ENCODE measurements at places on chromosomes 4 and X.

DNA sequence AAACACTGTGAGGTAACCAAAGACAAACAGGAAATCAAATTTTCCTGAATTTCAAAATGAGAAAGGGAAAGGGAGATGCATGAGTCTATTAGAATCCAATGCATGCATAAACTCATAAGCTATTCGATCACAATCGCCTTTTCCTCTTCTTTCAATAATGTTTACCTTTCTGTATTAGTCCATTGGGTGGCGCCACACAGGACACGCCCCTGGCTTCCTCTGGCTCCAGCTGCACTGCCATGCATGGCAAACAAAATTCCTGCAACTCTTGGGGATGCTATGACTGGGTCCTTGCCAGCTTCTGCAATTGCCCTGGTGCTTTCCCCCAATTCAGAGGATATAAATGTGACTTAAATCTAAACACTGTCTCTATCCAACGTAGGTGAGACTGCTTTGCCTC is 424.5 kb upstream of the PCDH7 start:
- no peak for DNase-seq

- no peak for DNase-seq
These were observed 212.2 kb upstream of the GPRIN3 start for GRCh38 chr4:89519771-89520320.

GRCh38 chrX:137547291-137547690 is 18.6 kb upstream of the ZIC3 start:
- DNase-seq: no peak

- DNase-seq: no peak
These were observed 1024.1 kb downstream of the RPA4 start for GRCh38 chrX:97907791-97908190.

GRCh38 chr4:158053086-158053485 is 119.7 kb downstream of the GASK1B start:
- DNase-seq: no peak

GRCh38 chr4:76272073-76272472 is 20.6 kb downstream of the FAM47E start:
- DNase-seq: no peak

DNA sequence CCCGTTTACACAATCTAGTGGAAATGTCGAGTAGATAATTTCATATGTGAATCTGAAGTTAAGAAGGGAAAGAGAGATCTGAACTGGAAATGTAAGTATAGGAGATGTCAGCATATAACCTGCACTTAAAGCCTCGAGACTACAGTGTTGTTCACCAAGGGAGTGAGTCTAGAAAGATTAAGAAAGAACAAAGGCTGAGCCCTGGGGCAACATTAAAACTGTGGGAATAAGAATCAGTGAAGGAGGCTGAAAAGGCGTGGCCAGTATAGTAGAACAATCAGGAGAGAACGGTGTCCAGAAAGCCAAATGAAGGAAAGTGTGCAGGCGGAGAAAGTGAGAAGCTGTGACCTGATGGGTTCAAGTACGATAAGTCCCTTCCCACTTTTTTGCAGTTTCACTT is 118.8 kb upstream of the TENM3 start:
- DNase-seq: no peak

DNA sequence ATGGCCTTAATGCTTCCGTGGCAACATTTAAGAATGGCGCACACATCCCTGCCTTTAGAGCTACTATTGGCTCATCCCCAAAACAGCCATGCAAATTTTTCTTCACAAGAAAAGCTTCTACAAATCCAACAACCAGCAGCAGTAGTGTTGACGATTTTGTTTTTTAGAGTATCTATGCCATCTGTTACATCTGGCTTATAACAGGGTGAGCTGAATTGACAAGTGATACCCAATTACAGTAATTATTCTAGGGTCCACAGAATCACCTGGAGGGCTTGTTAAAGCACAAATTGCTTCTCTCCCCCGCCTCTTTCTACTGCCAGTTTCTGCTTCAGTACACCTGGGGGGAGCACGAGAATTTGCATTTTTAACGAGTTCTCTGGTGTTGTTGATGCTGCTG is 34.1 kb downstream of the DCHS2 start:
- no peak for DNase-seq

GRCh38 chr4:7301126-7301785 is 108.9 kb downstream of the SORCS2 start:
- DNase-seq: no peak

- DNase-seq: no peak
These were observed 219.2 kb downstream of the MAML3 start for GRCh38 chr4:139934708-139935195.

GRCh38 chr4:42048394-42048793 is 58.1 kb downstream of the SLC30A9 start:
- no peak for DNase-seq

GRCh38 chrX:78329486-78329885 is 2.1 kb upstream of the CYSLTR1 start:
- no peak for DNase-seq

GRCh38 chrX:28802625-28803024 is 215.4 kb downstream of the IL1RAPL1 start:
- no peak for DNase-seq

DNA sequence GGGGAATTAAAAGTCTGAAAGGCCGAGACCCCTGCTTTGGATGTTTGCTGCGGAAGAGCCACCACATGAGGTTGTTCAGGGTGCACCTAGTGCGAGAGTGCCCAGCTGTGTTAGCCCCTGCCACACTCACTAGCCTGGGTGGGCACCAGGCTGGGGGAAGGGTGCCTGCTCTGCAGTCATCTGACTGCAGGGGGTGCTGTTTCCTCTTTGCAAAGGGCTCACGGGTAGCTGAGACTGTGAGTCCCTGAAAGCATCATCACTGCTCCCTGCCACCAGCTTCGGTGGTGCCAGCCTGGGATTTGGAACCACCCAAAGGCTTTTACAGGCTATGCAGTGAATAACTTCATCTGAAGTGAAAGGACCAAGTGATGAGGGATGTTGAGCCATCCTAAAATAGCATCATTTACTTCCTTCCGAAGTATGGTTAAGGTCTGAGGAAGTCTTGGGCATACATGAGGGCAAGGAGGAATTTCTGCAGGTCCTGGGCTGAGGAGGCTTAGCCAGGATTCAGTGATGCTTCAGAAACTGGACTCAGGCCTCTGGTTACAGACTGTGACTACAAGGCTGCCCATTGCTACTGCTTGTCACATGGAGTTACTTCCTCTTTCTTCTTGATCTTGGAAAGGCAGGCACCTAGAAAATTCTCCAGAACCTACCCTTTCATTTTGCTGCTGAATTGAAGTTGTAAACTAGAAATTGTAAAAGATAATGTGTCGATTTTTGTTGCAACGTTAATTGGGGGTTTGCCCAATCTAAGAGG is 293.2 kb upstream of the PRPS2 start:
- DNase-seq: no peak

GRCh38 chr4:3865986-3866812 is 100.0 kb downstream of the ADRA2C start:
- no peak for DNase-seq

GRCh38 chr4:4439782-4440181 is 52.9 kb downstream of the NSG1 start:
- DNase-seq: no peak

GRCh38 chr4:143394739-143395453 is 58.2 kb downstream of the GAB1 start:
- DNase-seq: no peak

Data from activated B cell treated with CpG ODN at 0.5 μM for 24 hours (primary cell).